ENCODE measurements at places on chromosomes 2 and 18. TPM values are rescaled to one million over a fixed set of nuclear protein-coding genes. Genes with fewer than 3 reads are reported as not detected.

The CELF4 gene
- total RNA-seq, result not detected

The ABCG8 gene
- total RNA-seq, result not detected

The BCL11A gene
- total RNA-seq, result 2.0 TPM

The NOSTRIN gene
- total RNA-seq, result 45.3 TPM

The SOX11 gene
- total RNA-seq, result not detected

The CYP20A1 gene
- total RNA-seq, result 28.8 TPM

The MARCHF4 gene
- not detected for total RNA-seq

The CFC1 gene
- not detected for total RNA-seq

The PKP4 gene
- total RNA-seq, result 128 TPM

The CHRND gene
- not detected for total RNA-seq

The RAB6C gene
- 0.36 TPM for total RNA-seq
